ENCODE measurements at places on chromosomes 11 and 22.

GRCh38 chr11:72662036-72662435 lies 12.2 kb downstream of the PDE2A start:
- DNase-seq: peak; percentile 22

- DNase-seq: peak; percentile 90
Measured at GRCh38 chr11:8086001-8086479, 5.0 kb downstream of the TUB start.

DNA sequence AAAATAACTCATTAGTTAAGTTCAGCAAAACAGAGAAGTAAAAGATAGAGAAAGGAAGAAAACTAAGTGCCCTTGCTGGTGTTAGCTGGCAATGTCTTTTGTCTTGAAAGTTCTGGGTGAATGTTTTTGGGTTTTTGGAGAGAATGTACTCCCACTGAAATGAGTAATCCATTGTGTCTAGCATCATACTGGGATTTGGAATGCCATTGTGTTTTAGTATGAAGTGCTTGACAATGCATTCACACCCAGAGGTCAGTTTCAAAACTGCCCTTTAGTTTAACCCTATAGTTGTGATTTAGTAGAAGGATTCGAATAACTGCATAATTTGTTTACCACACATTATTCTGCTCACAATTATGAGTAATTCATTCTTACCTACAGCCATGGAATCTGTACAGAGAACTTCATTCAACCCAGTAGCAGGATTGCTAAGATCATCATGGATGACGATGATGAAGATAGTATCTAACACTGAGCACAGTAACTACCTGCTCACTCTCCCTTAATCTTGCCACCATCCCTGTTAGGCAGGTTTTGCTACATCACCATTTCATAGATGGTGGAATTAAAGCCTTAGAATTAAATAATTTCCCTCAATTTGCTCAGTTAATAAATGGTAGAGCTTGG lies 33.9 kb downstream of the MAML2 start:
- DNase-seq: no peak

DNA sequence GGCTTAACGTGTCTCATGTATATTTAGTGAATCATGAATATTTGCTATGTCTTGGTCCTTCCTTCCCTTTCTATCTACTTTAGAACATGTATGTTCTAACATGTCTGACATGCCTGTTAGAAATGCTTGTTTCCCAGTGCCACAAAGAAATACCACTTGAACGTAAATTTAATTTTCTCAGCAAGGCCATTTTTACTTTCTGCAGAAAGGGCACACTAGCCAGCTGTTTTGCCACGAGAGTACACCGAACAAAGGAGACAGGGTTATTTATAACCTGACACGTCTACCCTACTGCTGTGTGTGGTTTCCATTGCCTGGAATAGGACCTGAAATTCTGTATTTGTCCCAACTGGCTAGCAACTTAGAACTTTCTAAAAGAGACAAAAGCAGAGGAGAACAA lies 7.4 kb upstream of the ZBTB44 start:
- no peak for DNase-seq

DNA sequence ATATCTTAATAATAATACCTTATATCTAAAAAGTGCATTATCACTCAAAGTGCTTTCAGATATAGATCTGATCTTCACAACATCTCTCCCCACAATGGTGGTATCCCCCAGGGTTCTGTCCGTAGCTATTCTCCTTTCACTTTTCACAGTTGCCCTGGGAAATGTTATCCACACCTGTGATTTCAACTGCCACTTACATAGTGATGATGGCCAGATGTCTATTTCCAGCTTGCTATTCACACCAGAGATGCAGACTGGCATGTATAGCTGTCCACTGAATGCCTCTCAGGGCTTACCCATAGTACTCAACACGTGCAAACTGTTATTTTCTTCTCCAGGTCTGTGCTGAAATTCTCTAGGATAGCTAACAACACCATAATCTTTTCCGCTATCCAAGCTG lies 724.7 kb downstream of the DLG2 start:
- no peak for DNase-seq

GRCh38 chr11:3044915-3045314 lies 12.3 kb downstream of the CARS1 start:
- DNase-seq: no peak

GRCh38 chr11:93487032-93487483 lies 56.1 kb downstream of the SMCO4 start:
- peak; percentile 87 for DNase-seq

- no peak for DNase-seq
Measured at GRCh38 chr11:120338107-120338933, 2.1 kb downstream of the ARHGEF12 start.

GRCh38 chr11:104946907-104947306 lies 21.5 kb downstream of the CASP4 start:
- peak; percentile 24 for DNase-seq

DNA sequence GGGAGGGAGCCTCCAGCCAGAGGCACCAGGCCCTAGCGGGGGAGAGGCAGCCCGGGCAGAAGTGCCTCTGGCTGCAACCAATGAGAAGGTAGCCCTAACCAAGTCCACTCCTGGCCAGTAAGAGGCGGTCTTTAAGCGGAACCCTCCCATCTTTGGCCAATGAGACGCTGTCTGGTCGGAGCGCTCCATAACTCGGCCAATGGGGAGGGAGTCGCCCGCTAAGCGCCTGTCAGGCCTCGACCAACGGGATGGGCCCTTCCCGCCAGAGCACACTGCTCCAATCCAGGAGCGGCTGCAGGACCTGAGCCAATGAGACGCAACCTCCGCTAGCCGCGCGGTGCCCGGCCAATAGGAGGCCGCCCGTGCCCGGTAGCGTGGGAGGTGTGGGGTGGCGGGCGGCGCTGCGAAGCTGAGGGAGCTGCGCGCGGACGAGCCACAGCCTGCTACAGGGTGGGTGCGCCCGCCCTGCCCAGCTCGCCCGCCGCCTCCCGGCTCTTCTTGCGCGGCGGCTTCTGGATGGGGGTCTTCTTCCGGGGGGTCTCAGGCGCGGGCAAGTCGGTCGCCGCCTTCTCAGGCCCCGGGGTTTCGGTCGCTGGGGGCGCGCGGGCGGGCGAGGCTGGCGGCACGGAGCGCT lies 12.6 kb downstream of the SCARF2 start:
- no peak for DNase-seq

GRCh38 chr22:22123118-22123959 lies 121.2 kb upstream of the VPREB1 start:
- DNase-seq: no peak

- DNase-seq: no peak
Measured at GRCh38 chr11:76614471-76615179, 55.9 kb downstream of the LRRC32 start.

DNA sequence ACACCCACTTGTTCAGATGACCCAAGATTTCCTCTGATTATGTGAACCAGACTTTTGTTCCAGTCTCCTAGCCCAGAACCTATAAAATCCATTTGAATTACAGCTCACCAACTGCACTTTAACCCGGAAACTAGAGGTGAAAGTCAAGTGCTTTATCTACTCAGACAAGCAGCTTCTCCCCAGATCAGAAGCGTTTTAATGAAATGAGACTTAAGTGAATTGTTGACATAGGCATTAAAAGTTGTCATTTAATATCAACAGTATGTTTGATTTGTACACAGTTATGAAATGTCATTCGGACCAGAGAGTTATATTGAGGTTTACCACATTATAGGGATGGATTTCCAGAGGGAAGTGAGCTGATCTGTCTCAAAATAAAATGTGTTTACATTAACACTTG lies 52.0 kb downstream of the CADM1 start:
- peak; percentile 45 for DNase-seq

- DNase-seq: peak; percentile 48
Measured at GRCh38 chr11:106306942-106307341, 229.5 kb downstream of the AASDHPPT start.

GRCh38 chr22:19139001-19139356 lies 5.5 kb downstream of the ESS2 start:
- no peak for DNase-seq

- DNase-seq: peak; percentile 7
Measured at GRCh38 chr22:30290342-30291057, 1.2 kb upstream of the CASTOR1 start.

DNA sequence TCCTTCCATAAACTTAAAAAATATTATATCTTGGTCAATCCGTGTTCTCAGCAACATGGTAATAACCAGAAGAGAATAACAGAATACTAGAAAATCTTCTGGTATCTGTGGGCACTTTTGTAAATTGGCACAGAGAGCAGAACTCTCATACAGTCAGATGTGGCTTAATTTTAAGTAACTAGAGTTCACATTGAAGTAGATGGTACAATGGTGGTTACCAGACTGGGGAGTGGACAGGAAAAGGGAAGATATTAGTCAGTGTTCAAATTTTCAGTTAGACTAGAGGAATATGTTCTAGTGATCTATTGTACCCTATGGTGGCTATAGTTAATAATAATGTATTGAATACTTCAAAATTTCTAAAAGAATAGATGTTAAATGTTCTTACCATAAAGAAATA lies 6.9 kb downstream of the OR52H1 start:
- DNase-seq: no peak

DNA sequence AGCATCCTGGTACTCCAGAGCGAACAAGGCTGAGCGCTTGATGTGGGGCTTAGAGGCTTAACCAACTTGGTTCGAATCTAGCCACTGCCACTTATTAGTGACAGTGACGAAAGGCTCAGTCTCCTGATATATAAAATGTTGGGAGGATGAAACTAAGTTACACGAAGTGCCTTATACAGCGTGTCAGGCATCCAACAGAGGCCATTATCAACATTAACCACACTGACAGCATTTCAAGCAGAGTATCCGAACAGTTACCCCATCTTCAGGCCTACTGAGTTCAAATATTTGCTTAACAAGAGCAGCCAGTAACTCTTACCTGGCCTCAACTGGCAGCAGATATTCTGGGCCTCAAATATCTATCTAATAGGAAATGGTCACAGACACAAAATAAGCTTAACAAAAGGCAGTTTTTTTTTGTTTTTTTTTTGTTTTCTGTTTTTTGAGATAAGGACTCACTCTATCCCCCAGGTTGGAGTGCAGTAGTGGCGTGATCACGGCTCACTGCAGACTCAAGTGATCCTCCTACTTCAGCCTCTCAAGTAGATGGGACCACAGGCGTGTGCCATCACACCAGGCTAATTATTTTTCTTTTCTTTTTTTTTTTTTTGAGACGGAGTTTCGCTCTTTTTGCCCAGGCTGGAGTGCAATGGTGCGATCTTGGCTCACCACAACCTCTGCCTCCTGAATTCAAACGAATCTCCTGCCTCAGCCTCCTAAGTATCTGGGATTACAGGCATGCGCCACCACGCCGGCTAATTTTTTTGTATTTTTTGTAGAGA lies 2.9 kb downstream of the SERPIND1 start:
- peak; percentile 52 for DNase-seq

- no peak for DNase-seq
Measured at GRCh38 chr22:33380789-33381530, 322.8 kb upstream of the SYN3 start.

DNA sequence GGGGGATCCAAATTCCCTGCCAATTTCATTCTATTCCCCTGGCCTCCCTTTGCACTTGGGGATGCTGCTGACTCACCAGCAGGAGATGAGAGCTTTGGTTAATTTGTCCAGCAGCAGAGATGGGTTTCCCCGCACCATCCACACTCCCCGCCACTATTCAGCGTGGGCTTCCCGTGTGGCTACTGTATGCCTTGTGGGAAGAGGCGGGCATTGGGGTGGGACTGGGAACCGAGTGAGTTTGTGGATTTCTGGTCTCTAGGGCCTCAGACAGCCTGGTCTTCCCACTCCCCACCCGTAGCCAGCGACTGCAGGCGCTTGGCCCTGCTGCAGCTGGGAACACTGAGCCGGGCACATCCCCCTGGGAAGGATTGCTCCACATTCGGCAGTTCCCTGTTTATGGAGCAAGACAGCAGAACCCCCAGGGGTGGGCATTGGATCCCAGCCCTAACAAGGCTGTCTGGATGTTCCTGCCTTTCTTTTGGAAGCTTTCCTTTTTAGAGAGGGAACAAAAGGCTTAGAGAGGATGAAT lies 23.4 kb downstream of the KIAA1671 start:
- DNase-seq: no peak

DNA sequence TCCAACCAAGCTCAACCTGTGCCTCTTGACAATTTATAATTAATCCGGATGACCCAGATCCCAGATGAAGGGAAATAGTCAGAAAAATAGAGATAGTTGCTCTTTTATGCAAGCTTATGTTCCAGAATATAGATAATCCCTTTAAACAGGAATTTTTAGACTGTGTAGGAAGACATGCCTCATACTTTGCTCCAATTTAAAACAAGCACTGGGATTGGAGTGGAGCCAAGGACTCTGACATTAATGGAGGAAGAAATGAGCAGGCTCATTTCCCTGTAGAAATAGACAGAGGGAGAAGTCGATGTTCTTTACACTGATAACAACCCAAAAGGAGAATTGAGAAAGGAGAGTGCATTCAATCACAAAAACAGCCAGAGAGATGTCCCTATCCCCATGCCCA lies 70.1 kb upstream of the LRRC55 start:
- no peak for DNase-seq

- DNase-seq: no peak
Measured at GRCh38 chr22:33811686-33812085, 108.6 kb downstream of the LARGE1 start.

DNA sequence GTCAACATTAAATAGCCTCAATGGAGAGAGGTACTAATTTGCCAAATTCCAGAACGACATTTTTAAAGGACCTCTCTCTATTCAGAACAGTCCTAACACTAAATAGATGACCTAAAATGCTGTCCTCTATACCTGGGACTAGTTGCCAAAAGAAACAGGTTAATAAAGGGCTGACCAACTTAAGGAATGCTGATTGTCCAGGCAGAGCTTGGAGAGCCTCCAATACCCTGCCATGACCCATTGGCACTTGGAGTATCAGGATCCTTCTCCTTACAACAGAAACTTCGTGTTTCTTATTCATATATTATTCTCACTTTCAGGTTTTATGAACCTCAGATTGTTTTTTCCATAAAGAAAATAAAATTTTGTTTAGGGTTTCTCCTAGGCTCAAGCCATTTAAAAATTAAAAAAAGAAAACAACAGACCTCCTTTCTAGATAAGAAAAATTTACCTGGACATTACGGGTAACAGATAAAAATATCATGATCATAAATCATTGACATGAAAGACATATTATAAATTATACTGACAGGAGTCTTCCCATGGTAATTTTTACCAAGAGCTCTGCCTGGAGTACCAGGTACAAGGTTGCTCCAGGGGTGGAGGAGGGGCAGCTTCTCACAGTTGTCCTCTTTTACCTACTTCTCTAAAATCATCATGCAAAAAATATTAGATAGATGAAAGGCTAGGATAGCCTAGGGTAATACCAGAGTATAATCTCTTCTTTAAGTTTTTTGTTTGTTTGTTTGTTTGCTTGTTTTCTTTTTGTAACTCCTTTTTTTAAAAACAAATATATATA lies 2.0 kb downstream of the LRRC4C start:
- DNase-seq: no peak

- DNase-seq: no peak
Measured at GRCh38 chr11:73577496-73577917, 20.4 kb downstream of the FAM168A start.

GRCh38 chr11:123231256-123231655 lies 36.2 kb upstream of the CLMP start:
- DNase-seq: no peak

Measured in NCI-H1417 (cell line).